ENCODE measurements at places on chromosomes 5 and 9. TPM values are rescaled to one million over a fixed set of nuclear protein-coding genes. Genes with fewer than 3 reads are reported as not detected.

ENHO gene
- not detected for total RNA-seq

IL3 gene
- not detected for total RNA-seq

SIGMAR1 gene
- total RNA-seq = 84.9 TPM

GARIN3 gene
- not detected for total RNA-seq

SPAG8 gene
- total RNA-seq = 0.55 TPM

THBS4 gene
- 0.30 TPM for total RNA-seq

HAPLN1 gene
- total RNA-seq = 24.8 TPM

ZNF608 gene
- 1.5 TPM for total RNA-seq

SVEP1 gene
- 9.2 TPM for total RNA-seq

EQTN gene
- total RNA-seq = not detected

BHMT2 gene
- total RNA-seq = 1.2 TPM

NR4A3 gene
- 0.30 TPM for total RNA-seq

ANKRD20A1 gene
- total RNA-seq = not detected

KIF4B gene
- 0.09 TPM for total RNA-seq

LIX1 gene
- 0.89 TPM for total RNA-seq

PRDM9 gene
- total RNA-seq = not detected

NMRK1 gene
- 20.2 TPM for total RNA-seq

SARDH gene
- 18.4 TPM for total RNA-seq

C9 gene
- 0.46 TPM for total RNA-seq

NR2F1-AS1 gene
- total RNA-seq = 15.4 TPM

ST8SIA4 gene
- 20.9 TPM for total RNA-seq

PCDHB2 gene
- total RNA-seq = 0.74 TPM

TDRD7 gene
- total RNA-seq = 9.2 TPM

PCDHGB5 gene
- total RNA-seq = 30.9 TPM

OR13D1 gene
- total RNA-seq = not detected

BHMT gene
- total RNA-seq = not detected

ARHGEF39 gene
- total RNA-seq = 0.92 TPM

SUB1 gene
- 186 TPM for total RNA-seq

Measured in smooth muscle cell of the umbilical artery (primary cell).